ENCODE measurements at places on chromosomes 13 and 19. TPM values are rescaled to one million over a fixed set of nuclear protein-coding genes. Genes with fewer than 3 reads are reported as not detected.

CILP2 gene
- 1.1 TPM for total RNA-seq

ZNF823 gene
- total RNA-seq, result 11.9 TPM

NLRP5 gene
- total RNA-seq, result not detected

TNFSF9 gene
- total RNA-seq, result 0.77 TPM

HIPK4 gene
- not detected for total RNA-seq

ZNF221 gene
- 6.2 TPM for total RNA-seq

VASP gene
- 83.1 TPM for total RNA-seq

ZNF625 gene
- not detected for total RNA-seq

ISOC2 gene
- 40.6 TPM for total RNA-seq

OR10H1 gene
- total RNA-seq, result not detected

PSG5 gene
- total RNA-seq, result 1.7 TPM

NOVA2 gene
- not detected for total RNA-seq

PLEKHF1 gene
- 3.6 TPM for total RNA-seq

ZNF540 gene
- not detected for total RNA-seq

GRK1 gene
- total RNA-seq, result not detected

PSG4 gene
- total RNA-seq, result not detected

ZSCAN1 gene
- not detected for total RNA-seq

PTPRH gene
- total RNA-seq, result 2.3 TPM

KCTD15 gene
- 34.6 TPM for total RNA-seq

C19orf85 gene
- not detected for total RNA-seq

ASF1B gene
- total RNA-seq, result 37.7 TPM

ZNF534 gene
- not detected for total RNA-seq

SIGLEC12 gene
- total RNA-seq, result not detected

GNG14 gene
- not detected for total RNA-seq

CLEC17A gene
- not detected for total RNA-seq

STOML3 gene
- total RNA-seq, result 0.16 TPM

UNC13A gene
- 0.18 TPM for total RNA-seq

CALM3 gene
- 465 TPM for total RNA-seq

CDC34 gene
- 129 TPM for total RNA-seq

FLT1 gene
- total RNA-seq, result 0.93 TPM

MZT1 gene
- total RNA-seq, result 22.9 TPM

Data from Caco-2 (cell line).